Right lobe of liver (tissue), 6 donors: ENCODE measurements at places on chromosomes 6 and 20. TPM values are rescaled to one million over a fixed set of nuclear protein-coding genes. Genes with fewer than 3 reads are reported as not detected.
A peak's percentile ranks its signal among the peaks of the same experiment; 100 is the strongest.

The COL20A1 gene
- not detected for total RNA-seq

- H3K4me1 ChIP-seq, result no peaks in the 10 kb centered on the region
- H3K27ac ChIP-seq, result no peak overlapping the region
- H3K27me3 ChIP-seq, result no peaks in the 10 kb centered on the region
- DNase-seq, result no peak
- H3K4me3 ChIP-seq, result no peak overlapping the region
- no peaks in the 10 kb centered on the region for H3K36me3 ChIP-seq
These were observed 14.2 kb downstream of the CCR6 start for GRCh38 chr6:167137081-167137480.

The COL12A1 gene
- total RNA-seq, result 1.3 TPM

The SDCBP2 gene
- 37.3 TPM for total RNA-seq

- no peak overlapping the region for H3K4me3 ChIP-seq
- H3K36me3 ChIP-seq, result no peaks in the 10 kb centered on the region
- H3K27me3 ChIP-seq, result peaks cover 6% of the 10 kb centered on the region
- no peak for DNase-seq
These were observed 15.8 kb downstream of the POM121L2 start for GRCh38 chr6:27296106-27296783.

The BMP2 gene
- 6.6 TPM for total RNA-seq

The CFAP206 gene
- not detected for total RNA-seq

- no peaks in the 10 kb centered on the region for H3K36me3 ChIP-seq
- DNase-seq, result no peak
- no peaks in the 10 kb centered on the region for H3K4me1 ChIP-seq
These were observed 178.6 kb upstream of the RAB32 start for GRCh38 chr6:146364816-146365594.

DNA sequence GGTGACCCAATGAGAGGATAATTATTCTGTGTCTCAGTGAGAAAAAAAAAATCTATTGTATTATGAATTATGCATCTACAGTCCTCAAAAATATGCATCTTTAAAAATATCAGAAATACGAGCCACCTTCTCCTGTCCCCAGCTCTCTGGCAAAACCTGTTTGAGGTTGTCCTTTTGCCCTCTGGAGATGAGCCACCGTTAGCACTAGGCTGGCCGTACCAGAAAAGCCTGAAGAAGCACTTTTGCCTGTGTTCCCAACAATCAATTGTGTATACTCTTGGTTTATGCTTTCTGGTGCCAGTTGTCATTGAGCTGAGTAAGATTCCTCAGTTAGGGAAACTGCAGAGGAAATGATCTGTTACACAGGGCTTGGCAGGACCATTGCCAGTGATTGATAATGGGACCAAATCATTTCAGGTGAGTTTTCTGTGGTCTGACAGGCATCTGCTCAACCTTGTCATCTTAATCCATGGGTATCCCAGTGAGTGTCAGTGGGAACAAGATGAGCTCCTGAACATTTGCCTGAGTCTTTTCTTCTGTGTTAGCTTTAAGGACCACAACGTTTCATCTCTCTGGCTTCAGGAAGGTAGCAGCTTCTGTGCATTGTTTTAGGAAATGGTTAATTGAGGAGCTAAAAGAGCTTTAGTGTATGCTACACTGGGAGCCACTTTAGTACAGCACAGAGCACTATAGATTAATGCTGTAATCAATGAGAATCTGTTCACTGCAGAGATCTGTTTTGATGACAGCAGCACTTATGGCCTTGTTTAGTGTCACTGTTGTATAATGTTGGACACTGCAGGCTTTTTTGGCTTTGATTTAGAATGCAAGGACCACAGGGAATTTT is 330.1 kb downstream of the RIMS1 start:
- no peaks in the 10 kb centered on the region for H3K27me3 ChIP-seq
- H3K4me1 ChIP-seq, result no peaks in the 10 kb centered on the region
- H3K4me3 ChIP-seq, result no peak overlapping the region
- peak; percentile 78 for DNase-seq

GRCh38 chr6:5058254-5058653 is 26.9 kb upstream of the PPP1R3G start:
- H3K4me1 ChIP-seq, result peaks cover 30% of the 10 kb centered on the region
- no peak for DNase-seq
- H3K27ac ChIP-seq, result no peak overlapping the region
- no peaks in the 10 kb centered on the region for H3K36me3 ChIP-seq
- no peaks in the 10 kb centered on the region for H3K27me3 ChIP-seq

GRCh38 chr6:11931296-11932035 is 80.6 kb upstream of the HIVEP1 start:
- H3K27ac ChIP-seq, result no peak overlapping the region
- peaks cover 7% of the 10 kb centered on the region for H3K4me1 ChIP-seq
- no peak overlapping the region for H3K4me3 ChIP-seq
- no peaks in the 10 kb centered on the region for H3K36me3 ChIP-seq

- no peak overlapping the region for H3K27ac ChIP-seq
- no peaks in the 10 kb centered on the region for H3K27me3 ChIP-seq
- no peaks in the 10 kb centered on the region for H3K4me1 ChIP-seq
- DNase-seq, result no peak
- peak overlapping the region; percentile 22 for H3K4me3 ChIP-seq
These were observed 362.6 kb downstream of the EPM2A start for GRCh38 chr6:145372671-145373151.

GRCh38 chr6:34644716-34645115 is 51.9 kb downstream of the ILRUN start:
- peaks cover 2% of the 10 kb centered on the region for H3K36me3 ChIP-seq
- no peak overlapping the region for H3K27ac ChIP-seq
- H3K4me1 ChIP-seq, result no peaks in the 10 kb centered on the region
- no peak overlapping the region for H3K4me3 ChIP-seq
- no peaks in the 10 kb centered on the region for H3K27me3 ChIP-seq

- H3K27ac ChIP-seq, result no peak overlapping the region
- H3K4me3 ChIP-seq, result no peak overlapping the region
- no peak for DNase-seq
- H3K27me3 ChIP-seq, result no peaks in the 10 kb centered on the region
These were observed 190.3 kb downstream of the ZDHHC14 start for GRCh38 chr6:157571269-157571668.

The PRICKLE4 gene
- total RNA-seq, result 2.9 TPM

The MMS22L gene
- total RNA-seq, result 4.0 TPM

The SYNDIG1 gene
- total RNA-seq, result not detected

The PAX1 gene
- total RNA-seq, result not detected

DNA sequence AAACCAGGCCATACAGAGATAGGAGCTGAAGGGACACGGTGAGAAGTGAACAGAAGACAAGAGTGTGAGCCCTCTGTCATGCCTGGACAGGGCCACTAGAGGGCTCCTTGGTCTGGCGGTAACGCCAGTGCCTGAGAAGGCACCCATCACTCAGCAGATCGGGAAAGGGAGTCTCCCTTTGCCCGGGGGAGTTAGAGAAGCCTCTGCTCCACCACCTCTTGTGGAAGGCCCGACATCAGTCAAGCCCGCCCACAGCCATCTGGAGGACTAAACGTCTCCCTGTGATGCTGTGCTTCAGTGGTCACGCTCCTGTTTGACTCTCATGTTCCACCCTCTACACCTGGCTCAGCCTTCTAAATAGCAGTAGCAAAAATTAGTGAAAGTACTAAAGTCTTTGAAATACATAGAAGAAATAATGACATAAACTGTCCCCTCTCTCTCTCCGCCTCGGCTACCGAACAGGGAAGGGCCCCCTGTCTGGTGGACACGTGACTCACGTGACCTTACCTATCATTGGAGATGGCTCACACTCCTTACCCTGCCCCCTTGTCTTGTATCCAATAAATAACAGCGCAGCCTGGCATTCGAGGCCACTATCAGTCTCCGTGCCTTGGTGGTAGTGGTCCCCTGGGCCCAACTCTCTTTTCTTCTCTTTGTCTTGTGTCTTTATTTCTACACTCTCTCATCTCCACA is 66.7 kb downstream of the RPP21 start:
- no peaks in the 10 kb centered on the region for H3K27me3 ChIP-seq
- no peaks in the 10 kb centered on the region for H3K4me1 ChIP-seq
- H3K27ac ChIP-seq, result no peak overlapping the region
- no peak overlapping the region for H3K4me3 ChIP-seq

DNA sequence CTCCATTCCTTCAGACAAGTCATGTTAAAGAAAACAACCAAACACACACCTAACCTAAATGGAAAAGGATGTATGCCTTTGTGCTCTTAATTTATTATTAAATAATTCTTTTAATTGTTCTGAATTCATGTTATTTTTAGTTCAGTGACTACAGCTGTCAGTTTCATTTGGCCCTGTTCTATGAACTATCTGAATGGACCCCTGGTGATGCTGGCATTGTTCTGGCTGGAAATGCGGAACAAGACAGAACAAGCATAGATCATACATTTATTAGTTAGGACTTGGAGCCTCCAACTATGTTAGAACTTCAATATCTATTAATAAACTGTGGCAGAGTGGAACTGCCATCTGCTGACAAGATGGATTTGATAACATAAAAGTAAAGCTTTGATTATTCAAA is 5.7 kb downstream of the MAP3K7 start:
- no peak overlapping the region for H3K4me3 ChIP-seq
- no peak overlapping the region for H3K27ac ChIP-seq
- no peaks in the 10 kb centered on the region for H3K36me3 ChIP-seq
- H3K4me1 ChIP-seq, result peaks cover 3% of the 10 kb centered on the region

GRCh38 chr6:4920914-4921410 is 82.9 kb downstream of the RPP40 start:
- DNase-seq, result no peak
- H3K4me1 ChIP-seq, result no peaks in the 10 kb centered on the region
- no peaks in the 10 kb centered on the region for H3K36me3 ChIP-seq
- H3K27me3 ChIP-seq, result no peaks in the 10 kb centered on the region

GRCh38 chr20:50146732-50147662 is 6.5 kb downstream of the PEDS1 start:
- H3K27me3 ChIP-seq, result no peaks in the 10 kb centered on the region
- H3K27ac ChIP-seq, result peak overlapping the region; percentile 37
- no peak for DNase-seq
- H3K36me3 ChIP-seq, result peaks cover 8% of the 10 kb centered on the region
- no peak overlapping the region for H3K4me3 ChIP-seq

The NMBR gene
- total RNA-seq, result not detected

- H3K36me3 ChIP-seq, result no peaks in the 10 kb centered on the region
- no peak overlapping the region for H3K4me3 ChIP-seq
- H3K27me3 ChIP-seq, result no peaks in the 10 kb centered on the region
- H3K4me1 ChIP-seq, result no peaks in the 10 kb centered on the region
- no peak for DNase-seq
These were observed 13.3 kb upstream of the PRIM2 start for GRCh38 chr6:57303931-57304681.

The GNAS-AS1 gene
- 0.27 TPM for total RNA-seq

The NKAIN4 gene
- not detected for total RNA-seq
